ENCODE measurements at places on chromosomes 1 and 21.

DNA sequence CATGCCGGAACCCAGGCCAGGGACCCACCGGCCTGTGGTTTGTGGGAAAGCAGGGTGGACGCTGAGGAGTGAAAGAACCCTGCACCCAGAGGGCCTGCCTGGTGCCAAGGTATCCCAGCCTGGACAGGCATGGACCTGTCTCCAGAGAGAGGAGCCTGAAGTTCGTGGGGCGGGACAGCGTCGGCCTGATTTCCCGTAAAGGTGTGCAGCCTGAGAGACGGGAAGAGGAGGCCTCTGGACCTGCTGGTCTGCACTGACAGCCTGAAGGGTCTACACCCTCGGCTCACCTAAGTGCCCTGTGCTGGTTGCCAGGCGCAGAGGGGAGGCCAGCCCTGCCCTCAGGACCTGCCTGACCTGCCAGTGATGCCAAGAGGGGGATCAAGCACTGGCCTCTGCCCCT is 18.5 kb downstream of the CSF1 start:
- no peak for DNase-seq

GRCh38 chr1:22915816-22916470 is 56.7 kb downstream of the LACTBL1 start:
- DNase-seq, result no peak

GRCh38 chr1:2840036-2840809 is 38.7 kb upstream of the TTC34 start:
- no peak for DNase-seq

GRCh38 chr1:91997607-91998195 is 32.1 kb upstream of the EPHX4 start:
- peak; percentile 46 for DNase-seq

GRCh38 chr1:220483700-220484099 is 44.2 kb upstream of the MARK1 start:
- DNase-seq, result no peak

- DNase-seq, result no peak
Observed at GRCh38 chr1:113533061-113533460, 142.7 kb downstream of the MAGI3 start.

DNA sequence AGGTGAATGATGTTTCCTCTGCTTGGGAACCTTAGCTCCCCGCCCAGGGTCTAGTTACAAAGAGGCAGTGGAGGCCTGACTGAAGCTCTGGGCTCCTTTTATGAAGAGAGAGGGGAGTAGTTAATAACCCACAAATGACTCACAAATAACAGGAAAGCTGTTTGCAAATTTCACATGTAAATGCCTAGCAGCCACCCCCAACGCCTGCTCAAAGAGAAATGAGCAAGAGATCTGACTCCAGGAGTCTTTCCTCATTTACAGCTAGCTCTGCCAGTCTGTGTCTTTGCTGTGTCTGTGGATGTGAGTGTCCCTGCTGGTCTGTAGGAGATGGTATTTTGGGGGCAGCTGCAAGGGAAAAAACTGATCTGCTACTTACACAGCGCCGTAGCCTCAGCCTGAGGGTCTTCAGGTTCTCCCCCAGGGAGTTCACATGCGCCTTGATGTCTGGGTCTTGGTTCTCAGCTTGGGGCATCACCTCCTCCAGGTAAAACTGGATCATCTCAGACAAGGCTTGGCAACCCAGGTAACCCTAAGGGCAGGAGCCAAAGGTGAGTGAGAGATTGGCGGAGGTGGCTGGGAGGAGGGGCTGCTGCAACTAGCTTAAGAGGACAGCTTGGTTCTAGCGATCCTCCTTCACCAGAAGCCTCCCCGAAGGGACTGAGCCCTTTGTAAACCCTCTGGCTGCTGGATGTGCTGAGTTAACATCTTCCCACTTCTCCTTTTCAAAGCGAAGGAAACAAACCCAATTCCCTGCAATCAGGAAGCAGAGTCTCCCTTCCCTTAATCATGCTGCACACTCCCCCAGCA is at the start of gene IL19:
TSS of gene IL19 (plus strand) at position 243 of the 807 bp plus-strand sequence. CDS start 65,890 bp downstream, outside the sequence.
- DNase-seq, result no peak

GRCh38 chr21:45478115-45478801 is 64.0 kb downstream of the SLC19A1 start:
- peak; percentile 40 for DNase-seq

DNA sequence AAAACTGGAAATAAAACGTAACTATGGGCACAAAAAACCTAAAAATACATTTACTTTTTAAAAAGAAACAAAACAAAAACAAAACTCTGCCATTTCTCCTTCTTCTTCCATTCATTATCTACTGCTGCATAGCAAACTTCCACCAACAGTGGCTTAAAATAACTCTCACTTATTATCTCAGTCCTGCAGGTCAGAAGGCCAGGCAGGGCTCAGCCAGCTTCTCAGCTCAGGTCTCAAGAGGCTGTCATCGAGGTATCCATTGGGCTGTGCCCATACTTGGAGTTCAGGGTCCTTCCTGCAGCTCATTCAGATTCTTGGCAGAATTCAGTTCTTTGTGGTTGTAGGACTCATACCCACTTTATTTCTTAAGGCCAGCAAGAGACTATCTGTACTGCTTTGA is 352.7 kb upstream of the PLD5 start:
- no peak for DNase-seq

GRCh38 chr1:162732566-162733335 is 57.8 kb upstream of the HSD17B7 start:
- DNase-seq, result no peak

DNA sequence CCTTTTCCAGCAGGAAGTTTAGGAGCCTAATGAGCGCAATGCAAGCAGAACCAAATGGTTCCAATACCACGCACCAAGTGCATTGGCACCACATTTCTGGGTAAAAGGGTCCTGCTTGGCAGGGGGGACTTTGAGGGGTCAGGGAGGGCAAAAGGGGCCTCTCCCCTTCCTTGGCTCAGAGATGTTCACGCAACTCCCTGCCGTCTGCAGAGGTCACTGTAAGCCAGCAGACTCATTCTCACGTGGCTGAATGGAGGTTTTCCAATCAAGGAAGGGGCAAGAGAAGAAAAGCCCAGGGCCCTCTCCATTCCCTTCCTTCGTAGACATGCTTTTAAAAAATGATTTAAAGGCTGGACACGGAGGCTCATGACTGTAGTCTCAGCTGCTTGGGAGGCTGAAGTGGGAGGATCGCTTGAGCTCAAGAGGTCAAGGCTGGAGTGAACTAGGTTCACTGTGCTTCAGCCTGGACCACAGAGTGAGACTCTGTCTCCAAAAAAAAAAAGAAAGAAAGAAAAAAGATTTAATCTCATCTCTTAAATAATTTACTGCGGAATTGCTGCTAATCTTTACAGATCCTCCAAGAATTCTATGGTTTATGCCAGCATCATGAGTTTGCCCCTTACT is 80.3 kb downstream of the RUNX3 start:
- no peak for DNase-seq

GRCh38 chr1:37033355-37034101 is 787 bp downstream of the GRIK3 start:
- DNase-seq, result no peak

DNA sequence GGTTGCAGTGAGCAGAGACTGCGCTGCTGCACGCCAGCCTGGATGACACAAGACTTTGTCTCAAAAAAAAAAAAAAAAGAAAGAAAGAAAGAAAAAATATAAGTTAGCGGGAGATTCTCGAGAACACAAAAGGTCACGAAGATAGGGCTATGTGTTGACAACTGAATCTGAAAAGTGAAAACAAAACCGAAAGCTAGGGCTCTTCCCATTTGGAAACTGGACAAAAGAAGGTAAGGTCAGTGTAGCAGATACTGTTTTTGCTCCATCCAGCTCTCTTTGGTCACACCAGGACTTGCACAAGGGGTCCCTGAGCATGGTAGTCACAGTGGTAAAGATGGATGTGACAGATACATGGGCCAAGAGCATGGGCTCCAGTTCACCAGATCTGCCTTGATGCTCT is 60.4 kb upstream of the MAP10 start:
- no peak for DNase-seq

- no peak for DNase-seq
Observed at GRCh38 chr1:20188455-20188817, 2.1 kb upstream of the PLA2G2C start.

- no peak for DNase-seq
Observed at GRCh38 chr1:170711682-170712081, 47.8 kb downstream of the PRRX1 start.

- DNase-seq, result no peak
Observed at GRCh38 chr21:15077529-15078145, 12.8 kb upstream of the NRIP1 start.

DNA sequence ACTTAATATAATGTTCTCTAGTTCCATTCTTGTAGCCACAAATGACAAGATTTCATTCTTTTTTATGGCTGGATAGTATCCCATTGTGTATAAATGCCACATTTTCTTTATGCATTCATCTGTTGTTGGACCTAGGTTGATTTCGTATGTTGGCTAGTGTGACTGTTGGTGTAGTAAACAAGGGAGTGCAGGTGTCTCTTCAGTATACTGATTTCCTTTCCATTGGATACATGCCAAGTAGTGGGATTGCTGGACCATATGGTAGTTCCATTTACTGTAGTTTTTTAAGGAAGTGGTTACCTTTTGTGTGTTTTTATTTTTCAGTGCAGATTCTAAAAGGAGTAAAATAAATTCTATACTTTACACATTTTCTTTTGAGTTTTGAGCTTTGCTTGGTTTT is 5.7 kb downstream of the PARK7 start:
- DNase-seq, result no peak

GRCh38 chr1:212437179-212437798 is 4.6 kb downstream of the NENF start:
- DNase-seq, result no peak

- no peak for DNase-seq
Observed at GRCh38 chr1:230268371-230269170, 157.6 kb downstream of the PGBD5 start.

DNA sequence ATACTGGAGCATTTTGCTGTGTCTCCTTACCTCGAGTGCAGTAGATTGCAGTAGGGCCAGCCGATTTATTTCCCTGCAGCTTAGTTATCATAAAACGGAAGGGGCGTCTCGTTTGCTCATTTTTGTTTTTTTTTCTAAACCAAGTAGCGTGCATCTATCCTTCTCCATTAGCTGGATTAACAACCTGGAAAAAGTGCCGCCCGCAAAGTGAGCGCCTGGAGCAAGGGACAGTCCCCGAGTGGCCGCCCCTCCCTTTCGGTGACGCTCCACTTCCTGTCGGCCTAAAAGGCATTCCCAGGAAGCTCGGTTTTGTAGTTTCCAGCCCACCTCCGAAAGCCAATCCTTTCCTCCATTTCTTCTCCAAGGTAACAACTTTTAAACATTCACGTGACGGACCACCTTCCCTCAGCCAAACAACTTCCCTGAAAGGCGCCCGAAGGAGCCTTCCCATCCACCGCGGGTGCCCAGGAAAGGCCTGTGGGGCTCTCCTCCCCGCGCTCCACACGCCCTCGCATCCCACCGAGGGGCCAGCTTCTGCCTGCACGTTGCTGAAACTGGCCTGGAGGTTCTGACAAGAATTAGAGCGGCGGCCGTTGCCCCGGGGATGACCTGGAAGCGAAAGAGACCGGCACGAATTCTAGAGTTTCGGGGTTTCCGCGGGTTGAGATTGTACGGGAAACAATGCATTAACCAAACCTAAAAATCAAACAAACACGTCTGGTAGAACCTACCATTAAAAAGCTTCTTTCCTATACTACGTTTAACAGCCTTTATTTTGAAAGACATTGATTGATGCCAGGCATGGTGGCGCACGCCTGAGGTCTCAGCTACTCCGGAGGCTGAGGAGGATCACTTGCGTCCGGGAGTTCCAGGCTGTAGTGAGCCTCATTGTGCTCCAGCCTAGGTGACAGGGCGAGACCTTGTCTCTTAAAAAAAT is at the start of gene EXTL2:
TSS of gene EXTL2 (minus strand) at position 240 of the 937 bp plus-strand sequence. CDS start 6,085 bp downstream, outside the sequence.
- peak; percentile 76 for DNase-seq

GRCh38 chr1:153649137-153649862 is 9.2 kb upstream of the SNAPIN start:
- DNase-seq, result no peak

DNA sequence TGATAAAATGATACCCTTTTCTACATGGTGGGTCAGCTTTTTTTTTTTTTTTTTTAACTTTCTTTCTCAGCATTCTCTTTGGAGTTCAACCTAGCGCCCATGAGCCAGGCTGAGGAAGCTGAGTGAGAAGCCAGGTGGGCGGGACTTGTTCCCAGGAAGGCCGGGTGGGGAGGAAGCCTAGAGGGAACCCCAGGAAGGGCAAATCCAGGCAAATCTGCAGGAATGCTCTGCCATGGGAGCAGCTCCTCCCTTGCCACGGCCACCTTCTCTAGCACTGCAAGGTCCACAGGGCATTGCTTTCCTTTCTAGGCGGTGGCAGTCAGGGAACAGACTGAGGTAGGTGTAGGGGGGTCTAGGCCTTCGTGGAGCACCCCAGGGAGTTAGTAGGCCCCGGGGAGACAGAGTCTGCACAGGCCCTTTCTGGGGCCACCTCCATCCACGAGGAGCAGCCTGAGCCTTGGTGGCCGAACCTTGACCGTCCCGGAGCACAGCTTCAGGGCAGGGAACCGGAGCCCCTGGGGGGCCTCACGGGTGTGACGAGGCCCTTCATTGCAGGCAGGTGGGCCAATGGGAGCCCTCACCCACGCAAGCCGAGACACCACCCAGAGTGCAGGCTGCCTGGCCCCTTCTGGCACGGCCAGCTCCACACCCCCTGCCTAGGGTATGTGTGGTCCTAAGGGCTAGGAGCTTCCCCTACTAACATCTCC is 18.2 kb upstream of the CCDC27 start:
- no peak for DNase-seq

DNA sequence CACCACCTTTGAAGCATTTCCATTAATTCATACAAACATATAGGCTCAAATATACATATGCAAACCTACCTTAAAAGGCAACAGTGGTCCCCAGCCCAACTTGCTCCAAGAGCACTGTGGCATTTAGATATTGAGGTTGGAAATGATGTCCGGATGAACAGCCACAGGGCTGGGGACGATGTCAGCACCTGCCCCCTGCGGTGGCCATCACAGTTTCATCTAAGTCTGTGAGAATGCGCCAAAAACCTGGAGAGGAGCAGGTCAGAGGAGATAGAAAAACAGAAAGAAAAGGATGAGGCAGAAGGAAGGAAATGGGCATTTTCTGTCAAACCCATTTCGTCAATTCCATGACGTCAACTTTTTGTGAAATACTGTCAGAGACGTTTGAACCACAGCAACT is 67.4 kb downstream of the TIAM1 start:
- DNase-seq, result no peak

GRCh38 chr1:100903777-100904176 is 7.9 kb downstream of the SLC30A7 start:
- no peak for DNase-seq

DNA sequence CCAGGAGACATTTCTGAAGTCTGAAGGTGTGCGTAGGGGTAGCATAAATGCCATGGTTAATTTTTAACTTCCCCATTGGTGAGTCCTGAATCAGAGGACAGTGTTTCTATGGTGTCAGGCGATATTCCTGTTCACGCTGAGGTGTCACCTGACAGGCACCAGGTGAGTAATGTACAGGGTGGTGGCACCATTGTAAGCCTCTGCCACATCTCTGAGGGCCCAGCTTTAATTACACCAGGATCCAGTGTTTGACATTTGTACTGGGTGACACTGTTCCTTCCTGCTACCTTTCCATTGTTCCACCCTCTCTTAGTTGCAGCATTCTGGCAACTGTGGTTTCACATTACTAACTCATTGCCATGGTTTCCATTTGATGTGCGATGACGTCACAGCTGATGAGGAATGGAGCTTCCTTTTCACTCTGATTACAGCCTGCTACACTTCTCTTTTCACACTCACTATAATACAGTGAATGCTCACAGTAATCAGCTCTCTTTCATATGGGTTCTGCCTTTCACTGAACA is 40.6 kb upstream of the MARK1 start:
- DNase-seq, result peak; percentile 58
